SJSA1 (cell line): ENCODE measurements at places on chromosomes 3 and 15. TPM values are rescaled to one million over a fixed set of nuclear protein-coding genes. Genes with fewer than 3 reads are reported as not detected.

DNA sequence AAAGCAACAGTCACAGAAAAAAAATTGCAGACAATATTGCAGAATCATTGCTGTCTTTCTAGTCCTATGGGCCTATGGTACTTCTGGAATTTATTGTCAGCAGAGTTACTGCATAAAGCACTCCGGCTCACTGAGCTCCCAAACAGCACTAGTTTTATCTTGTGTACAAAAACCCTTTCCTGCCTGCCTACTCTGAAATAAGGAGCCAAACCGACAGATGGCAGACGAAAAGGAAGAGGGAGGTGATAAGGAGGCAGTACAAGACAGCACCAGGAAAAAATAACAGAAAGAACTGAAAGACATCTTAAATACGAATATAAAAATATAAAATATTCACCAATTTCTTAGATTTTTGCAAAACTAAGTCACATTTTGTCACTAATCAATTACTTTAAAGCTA lies 15.6 kb downstream of the HERC1 start:
- DNase-seq: no peak

DNA sequence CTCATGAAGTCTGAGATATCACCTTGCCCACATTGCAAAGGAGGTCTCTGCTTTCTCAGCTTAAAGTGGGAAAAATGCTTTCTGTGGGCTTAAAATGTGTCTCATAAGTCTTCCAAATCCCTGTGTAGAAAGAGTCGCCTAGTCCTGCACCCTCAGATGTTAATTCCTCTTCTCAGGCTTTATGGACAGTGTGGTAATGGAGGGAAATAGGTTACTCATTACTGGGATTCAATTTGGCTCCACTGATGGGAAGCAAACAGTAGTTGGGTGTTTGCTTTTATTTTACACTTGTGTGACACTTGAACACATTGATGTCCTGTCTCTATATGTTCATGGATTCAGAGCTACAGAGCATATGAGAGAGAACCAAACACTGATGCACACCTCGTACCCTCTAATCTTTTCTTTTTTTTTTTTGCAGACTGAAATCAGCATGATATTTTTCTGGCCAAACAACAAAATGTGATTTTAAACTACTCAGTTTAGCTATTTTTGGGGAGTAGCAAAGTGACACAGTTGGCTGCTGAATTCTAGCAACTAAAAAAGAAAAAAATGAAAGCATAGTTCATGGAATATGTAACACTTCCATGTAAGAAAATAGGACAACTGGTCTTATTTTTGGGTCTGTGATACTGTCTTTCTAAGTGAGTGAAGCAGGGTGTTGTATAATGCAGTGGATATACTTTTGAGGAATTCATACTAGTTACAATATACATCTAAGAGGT lies 8.6 kb downstream of the PTPRG start:
- no peak for DNase-seq

DNA sequence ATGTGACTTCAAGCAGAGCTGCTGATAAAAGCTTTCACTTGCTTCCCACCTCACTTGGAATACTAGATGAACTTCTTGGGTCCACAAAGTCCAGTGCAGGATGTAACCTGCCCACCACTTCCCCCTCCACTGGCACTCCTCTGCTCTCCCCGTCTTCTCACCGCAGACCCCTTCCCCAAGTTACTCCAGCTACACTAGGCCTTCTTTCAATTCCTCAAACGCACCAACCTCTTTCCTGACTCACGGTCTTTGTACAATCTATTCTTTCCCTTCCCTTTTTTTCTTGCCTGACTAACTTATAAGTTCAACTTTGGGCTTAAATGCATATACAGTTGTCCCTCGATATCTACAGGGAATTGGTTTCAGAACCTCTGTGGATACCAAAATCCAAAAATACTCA lies 5.2 kb upstream of the ATP13A3 start:
- DNase-seq: no peak

- DNase-seq: no peak
Measured at GRCh38 chr3:176430244-176431037, 766.8 kb downstream of the TBL1XR1 start.

GRCh38 chr15:47990821-47991220 lies 130.0 kb upstream of the SLC24A5 start:
- no peak for DNase-seq

DNA sequence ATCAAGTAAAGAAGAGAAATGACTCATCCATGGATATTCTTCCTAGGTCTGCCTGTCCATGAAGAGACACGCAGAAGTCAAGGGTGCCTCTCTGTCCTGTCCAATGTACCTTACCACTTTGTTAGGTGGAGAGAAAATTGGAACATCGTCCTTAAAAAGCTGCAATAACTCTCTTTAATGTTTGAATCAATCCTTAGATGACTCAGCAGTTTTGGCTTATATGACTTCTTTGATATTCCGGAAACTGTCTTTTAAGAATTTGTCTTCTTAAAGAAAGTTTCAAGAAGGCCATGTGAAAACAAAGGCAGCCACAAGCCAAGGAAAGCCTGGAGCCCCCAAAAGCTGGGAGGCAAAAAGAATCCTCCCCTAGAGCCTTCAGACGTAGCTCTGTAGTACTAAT lies 49.2 kb downstream of the MRPL3 start:
- DNase-seq: no peak

DNA sequence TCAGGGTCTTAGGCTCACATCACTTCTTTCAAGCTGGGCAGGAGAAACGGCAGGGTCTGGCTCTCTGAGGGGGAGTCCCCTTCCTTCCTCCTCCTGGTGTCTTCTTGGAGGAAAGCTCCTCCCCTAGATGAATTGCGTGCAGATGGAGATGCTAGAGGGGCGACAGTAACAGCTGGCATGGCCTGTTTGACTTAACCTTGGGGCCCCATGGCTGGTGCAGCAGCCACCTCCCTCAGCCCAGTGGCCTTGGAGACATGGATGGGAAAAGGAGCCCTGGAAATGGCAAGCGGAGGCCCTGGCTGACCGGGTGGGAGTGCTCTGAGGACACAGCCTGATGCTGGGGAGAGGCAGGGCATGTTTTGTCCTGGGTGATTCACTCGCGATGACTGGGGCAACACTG lies 20.2 kb downstream of the PAK6 start:
- DNase-seq: no peak

DNA sequence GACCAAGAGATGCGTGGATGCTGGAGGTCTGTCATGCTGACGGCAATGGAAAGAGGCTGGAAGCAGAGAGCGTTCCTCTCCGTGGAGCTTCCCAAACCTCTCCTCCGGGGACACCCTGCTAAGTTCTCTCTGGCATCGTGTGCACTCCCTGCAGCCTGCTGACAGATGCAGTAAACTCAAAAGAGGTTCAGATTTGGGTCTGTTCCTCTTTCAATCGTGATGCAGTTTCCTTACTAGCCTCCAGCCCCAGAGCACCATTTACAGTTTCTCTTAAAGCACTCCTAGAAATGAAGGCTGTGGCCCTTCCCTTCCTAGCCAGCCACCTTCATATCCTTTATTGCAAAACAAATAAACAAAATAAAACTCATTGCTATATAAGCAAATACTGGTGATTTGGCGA lies 47.3 kb upstream of the LRRC58 start:
- no peak for DNase-seq

- no peak for DNase-seq
Measured at GRCh38 chr15:86106306-86106705, 26.6 kb downstream of the AGBL1 start.

DNA sequence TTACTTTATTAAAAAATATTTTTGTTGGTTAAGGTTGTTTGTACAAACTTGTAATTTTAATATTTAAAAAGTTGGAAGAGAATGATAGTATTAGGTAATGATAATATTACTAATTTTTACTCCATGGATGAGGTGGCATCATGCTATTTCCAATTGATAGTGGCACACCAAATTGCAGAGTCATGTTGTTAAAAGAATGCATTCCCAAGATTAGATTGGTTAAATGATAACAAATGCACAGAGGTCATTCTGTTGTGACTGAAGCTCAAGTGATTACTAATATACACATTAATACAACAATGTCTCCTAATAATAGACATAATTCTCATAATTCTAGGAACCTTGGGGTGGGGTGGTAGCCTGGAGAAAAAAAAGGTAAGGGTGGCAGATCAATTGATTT lies 73.2 kb upstream of the ZBED2 start:
- no peak for DNase-seq

DNA sequence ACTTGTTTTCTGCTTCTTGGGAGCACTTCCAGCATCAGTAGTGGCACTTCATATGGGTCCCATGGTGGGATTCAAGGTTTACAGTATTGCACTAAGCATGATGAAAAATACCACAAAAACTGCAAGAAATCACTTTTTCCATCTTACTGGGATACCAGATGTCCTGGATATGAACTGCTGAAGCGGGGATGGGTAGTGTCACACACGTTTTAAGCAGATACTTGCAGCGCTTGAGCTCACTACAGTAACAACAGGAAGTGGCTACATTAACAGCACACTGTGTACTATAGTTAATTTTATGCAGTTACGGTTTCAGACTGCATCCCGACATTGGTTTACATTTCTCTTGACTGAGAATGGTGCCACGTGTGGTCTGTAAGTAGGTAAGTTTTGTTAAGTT lies 3.5 kb upstream of the ISG20 start:
- DNase-seq: no peak

- DNase-seq: peak; percentile 39
Measured at GRCh38 chr3:77825001-77825827, 785.3 kb downstream of the ROBO2 start.

- DNase-seq: no peak
Measured at GRCh38 chr3:128919988-128920387, 40.6 kb downstream of the ACAD9 start.

DNA sequence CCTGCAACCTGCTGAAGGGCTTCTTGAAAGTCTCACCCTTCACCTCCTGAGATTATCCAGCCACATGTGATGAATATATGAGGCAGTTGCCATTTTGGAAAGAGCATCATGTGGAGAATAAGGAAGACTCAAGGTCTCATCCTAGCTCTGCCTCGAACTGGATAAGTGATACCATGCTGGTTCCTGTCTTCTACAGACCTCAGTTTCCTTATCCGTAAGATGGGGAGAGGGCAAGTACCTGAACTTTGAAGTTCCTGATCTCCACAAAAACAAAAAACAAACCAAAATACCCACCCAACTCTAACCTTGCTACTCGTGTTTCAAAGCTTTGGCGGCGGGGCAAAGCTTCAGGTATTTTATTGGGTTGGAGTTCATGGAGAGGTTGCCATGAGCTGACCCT lies 31.5 kb upstream of the ITGA11 start:
- DNase-seq: no peak

- DNase-seq: no peak
Measured at GRCh38 chr3:119223511-119223910, 17.2 kb downstream of the B4GALT4 start.

DNA sequence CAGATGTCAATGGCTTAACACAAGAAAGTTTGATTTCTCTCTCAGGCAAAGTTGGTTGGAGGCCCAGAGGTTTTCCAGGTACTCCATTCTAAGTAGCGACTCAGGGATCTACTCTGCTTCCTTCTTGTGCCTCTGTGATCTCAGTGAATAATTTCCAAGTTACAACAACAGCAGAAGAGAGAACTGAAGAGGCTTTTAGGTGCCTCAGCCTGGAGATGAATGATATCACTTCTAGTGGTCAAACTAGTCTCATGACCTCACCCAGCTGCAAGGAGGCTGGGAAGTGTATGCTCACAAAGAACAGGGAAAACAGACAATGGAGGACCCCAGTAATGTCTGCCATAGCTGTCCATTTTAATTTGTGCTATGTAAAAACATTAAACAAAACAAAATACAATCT lies 4.6 kb upstream of the PRICKLE2 start:
- DNase-seq: no peak

DNA sequence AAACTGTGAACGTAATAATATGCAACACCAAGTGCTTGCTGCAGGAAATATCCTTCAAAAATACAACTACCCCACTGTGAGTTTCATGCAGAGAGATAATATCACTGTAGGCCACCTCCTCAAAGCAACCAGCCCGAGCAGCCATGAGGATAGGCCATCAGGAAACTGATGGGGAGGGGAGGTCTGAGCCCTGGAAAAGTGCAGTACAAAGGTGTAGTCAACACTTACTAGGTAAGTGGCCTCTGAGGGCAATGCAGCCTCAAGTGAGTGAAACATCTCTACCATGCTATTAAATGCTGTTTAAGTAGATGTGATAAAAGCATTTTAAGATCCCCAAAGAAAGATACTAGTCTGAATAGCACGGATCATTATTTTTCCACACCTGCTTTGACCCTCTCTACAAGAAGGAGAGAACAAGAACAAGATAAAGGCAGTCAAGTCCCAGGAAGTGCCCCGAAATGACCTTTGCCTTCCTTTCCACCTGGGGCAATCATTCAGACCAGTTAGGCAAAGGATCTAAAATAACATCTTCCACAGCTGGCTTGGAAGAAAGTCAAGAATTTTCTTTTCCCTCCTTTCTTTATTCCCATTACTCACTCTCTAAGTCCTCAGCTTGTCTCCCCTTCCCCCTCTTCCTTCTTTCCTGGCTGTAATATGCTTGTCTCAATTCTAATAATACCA lies 62.8 kb downstream of the FMN1 start:
- no peak for DNase-seq

GRCh38 chr15:74616366-74616939 lies 817 bp downstream of the CLK3 start:
- peak; percentile 67 for DNase-seq

DNA sequence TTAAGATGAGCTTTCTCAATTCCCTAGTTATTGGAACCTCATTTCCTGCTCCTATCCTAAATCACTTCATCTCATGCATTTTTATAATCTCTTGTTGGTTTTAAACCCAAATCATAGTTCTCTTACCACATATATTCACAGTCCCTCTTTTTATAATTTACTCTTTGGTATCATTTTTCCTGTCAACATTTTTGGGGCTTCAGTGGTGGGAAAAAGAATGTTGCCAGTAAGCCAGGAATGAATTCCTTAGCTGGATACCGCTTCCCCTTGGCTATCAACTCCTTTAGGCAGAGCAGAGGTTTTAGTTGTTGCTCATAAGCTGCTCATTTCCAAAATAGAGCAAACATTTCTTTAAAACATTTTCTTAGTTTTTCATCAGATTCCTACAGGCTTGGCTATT lies 112.3 kb downstream of the GALK2 start:
- DNase-seq: no peak

The GOLGA8H gene
- total RNA-seq: 0.97 TPM in 1 of 2 replicates, not detected in the other

The CCRL2 gene
- total RNA-seq: 0.97 TPM in 1 of 2 replicates, not detected in the other

The SCAANT1 gene
- not detected in 2 replicates for total RNA-seq

The KNL1 gene
- 83.2 and 88.4 TPM in 2 replicates for total RNA-seq

The DNASE1L3 gene
- not detected in 2 replicates for total RNA-seq

The GOLGA8G gene
- total RNA-seq: 0.25 TPM in 1 of 2 replicates, not detected in the other

The C3orf22 gene
- not detected in 2 replicates for total RNA-seq
